Mesothelial cell of epicardium (in vitro differentiated cells): ENCODE measurements at places on chromosomes 1 and 21.
A peak's percentile ranks its signal among the peaks of the same experiment; 100 is the strongest.

DNA sequence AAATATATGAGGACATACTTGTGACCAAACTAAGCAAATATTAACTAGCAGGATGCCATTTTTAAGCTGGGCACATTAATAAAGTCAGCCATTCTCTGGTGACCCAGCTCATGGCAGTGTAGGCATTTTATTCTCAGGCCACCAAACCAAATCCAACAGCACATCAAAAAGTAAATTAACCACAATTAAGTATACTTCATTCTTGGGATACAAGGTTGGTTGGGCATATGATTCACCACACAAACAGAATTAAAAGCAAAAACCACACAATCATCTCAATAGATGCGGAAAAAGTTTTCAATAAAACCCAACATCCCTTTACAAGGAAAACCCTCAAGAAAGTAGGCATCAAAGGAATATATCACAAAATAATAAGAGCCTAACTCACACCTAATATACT, 101.3 kb downstream of the FAF1 start:
- no peak overlapping the region for H3K27ac ChIP-seq
- no peaks in the 10 kb centered on the region for H3K27me3 ChIP-seq
- H3K4me1 ChIP-seq = no peaks in the 10 kb centered on the region
- H3K4me3 ChIP-seq = no peak overlapping the region

GRCh38 chr1:113275083-113275482, 115.2 kb upstream of the MAGI3 start:
- no peak for DNase-seq
- no peaks in the 10 kb centered on the region for H3K36me3 ChIP-seq
- H3K27ac ChIP-seq = no peak overlapping the region
- H3K4me3 ChIP-seq = no peak overlapping the region
- H3K27me3 ChIP-seq = no peaks in the 10 kb centered on the region

- H3K4me1 ChIP-seq = peaks cover 5% of the 10 kb centered on the region
- H3K36me3 ChIP-seq = no peaks in the 10 kb centered on the region
- H3K4me3 ChIP-seq = peak within 1 kb of the TSS; percentile 66
These were observed at the start of gene FAM78B for GRCh38 chr1:166166698-166167571. FAM78B (minus strand) TSS chr1:166167001; CDS start chr1:166166248, 753 bp downstream.

- no peak for DNase-seq
- no peak overlapping the region for H3K4me3 ChIP-seq
- no peak overlapping the region for H3K27ac ChIP-seq
- H3K36me3 ChIP-seq = peaks cover 13% of the 10 kb centered on the region
- H3K4me1 ChIP-seq = peaks cover 5% of the 10 kb centered on the region
- H3K27me3 ChIP-seq = no peaks in the 10 kb centered on the region
These were observed 39.5 kb upstream of the DDAH1 start for GRCh38 chr1:85504417-85504816.

DNA sequence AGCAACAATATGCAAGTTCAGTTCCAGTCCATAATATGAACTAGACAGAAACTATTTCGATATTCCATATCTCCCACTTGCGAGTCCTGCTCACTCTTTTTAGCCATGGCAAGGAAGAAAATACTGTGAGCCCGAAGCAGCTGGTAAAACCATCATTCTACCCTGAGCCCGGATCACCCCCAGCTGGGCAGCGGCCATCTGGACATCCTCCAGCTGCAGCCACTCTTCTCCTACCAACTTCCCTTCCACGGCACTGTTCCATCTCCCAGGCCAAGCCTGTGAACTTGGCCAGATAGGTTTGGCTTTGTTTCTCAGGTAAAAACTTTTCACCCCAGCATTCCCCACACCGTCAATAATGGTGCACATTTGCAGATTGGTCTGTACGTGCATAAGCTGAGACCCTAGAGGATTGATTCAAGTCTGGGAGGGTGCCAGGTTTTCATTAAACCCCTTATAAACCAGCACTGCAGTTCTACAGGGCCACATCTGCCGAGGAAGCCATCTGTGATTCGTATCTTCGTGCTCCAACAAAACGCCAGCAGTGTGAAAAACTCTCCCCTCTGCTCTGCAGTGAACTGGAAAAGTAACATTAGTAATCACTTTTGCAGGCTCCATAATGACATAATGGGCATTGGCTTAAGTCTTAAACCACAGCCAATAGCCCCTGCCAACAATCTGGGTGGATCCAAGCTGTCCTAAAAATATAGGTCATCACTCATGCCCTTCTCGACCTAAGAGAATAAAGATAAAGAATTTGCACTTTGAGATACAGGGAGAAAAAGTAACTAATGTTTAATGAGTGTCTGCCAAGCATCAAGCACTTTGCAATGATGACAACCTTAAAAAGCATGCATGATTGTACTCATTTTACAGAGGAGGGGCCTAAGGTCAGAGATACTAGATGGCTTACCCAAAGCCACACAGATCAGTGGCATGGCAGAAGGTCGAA, 205.1 kb downstream of the PLPP3 start:
- H3K27ac ChIP-seq = no peak overlapping the region
- H3K4me3 ChIP-seq = no peak overlapping the region
- DNase-seq = no peak
- H3K27me3 ChIP-seq = no peaks in the 10 kb centered on the region
- H3K36me3 ChIP-seq = no peaks in the 10 kb centered on the region

GRCh38 chr1:179105393-179105792, 23.5 kb downstream of the TOR3A start:
- peaks cover 9% of the 10 kb centered on the region for H3K4me1 ChIP-seq
- H3K27ac ChIP-seq = no peak overlapping the region
- no peak for DNase-seq
- H3K27me3 ChIP-seq = no peaks in the 10 kb centered on the region
- peaks cover 24% of the 10 kb centered on the region for H3K36me3 ChIP-seq
- no peak overlapping the region for H3K4me3 ChIP-seq

DNA sequence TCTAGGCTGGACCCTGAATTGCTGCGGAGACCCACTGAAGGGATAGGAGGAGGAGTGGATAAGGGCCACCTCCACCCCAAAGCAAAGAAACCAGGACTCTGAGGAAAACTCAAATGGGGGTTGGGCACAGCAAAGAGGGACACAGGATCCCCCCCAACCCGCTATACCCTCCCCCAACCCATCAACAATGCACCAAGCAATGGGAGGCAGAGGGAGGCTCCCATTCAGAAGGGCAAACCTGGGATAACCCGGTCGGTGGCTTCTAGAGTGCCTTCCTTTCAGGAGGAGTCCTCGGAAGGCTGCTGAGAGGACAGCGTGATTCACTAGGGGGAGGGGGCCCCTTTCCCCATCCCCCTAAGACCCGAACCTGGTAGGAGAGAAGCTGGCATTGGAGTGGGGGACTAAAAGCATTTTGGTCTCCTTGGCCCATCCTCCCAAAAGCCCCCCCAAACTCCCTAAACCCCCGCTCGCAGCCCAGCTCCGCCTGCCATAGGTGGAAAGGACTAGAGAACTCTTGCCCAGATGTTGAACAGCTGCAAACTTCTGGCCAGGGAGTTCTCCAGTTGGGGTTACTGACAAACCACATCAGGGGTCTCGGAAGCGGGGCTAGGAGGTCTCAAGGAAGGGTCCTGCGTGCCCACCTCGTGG, 1.3 kb downstream of the MEF2D start:
- peak overlapping the region; percentile 56 for H3K27ac ChIP-seq
- no peaks in the 10 kb centered on the region for H3K27me3 ChIP-seq
- H3K4me1 ChIP-seq = peaks cover 72% of the 10 kb centered on the region
- H3K36me3 ChIP-seq = no peaks in the 10 kb centered on the region
- H3K4me3 ChIP-seq = peak overlapping the region; percentile 87

DNA sequence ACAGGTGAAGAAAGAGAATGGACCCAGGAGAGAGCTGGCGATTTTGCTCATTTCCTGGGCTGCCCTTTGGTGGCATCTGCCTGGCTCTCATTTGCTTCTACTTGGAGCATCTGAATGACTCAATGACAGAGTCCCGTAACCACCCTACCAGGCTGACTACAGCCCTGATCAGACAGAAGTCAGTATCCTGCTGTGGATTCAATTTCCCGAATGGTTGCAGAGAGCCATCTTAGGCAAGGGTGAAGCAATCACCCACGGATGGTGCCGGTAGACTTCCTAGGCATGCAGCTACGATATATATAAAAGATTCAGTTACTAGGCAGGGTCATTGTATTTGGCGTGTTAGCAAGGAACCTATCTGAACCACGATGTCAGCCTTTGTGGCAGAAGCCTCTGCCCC, 10.2 kb downstream of the AJAP1 start:
- peaks cover 48% of the 10 kb centered on the region for H3K27me3 ChIP-seq
- DNase-seq = no peak
- no peak overlapping the region for H3K4me3 ChIP-seq
- peaks cover 16% of the 10 kb centered on the region for H3K4me1 ChIP-seq
- no peak overlapping the region for H3K27ac ChIP-seq
- H3K36me3 ChIP-seq = no peaks in the 10 kb centered on the region

GRCh38 chr1:36081926-36082485, 1.9 kb upstream of the TEKT2 start:
- H3K4me3 ChIP-seq = no peak overlapping the region
- H3K36me3 ChIP-seq = no peaks in the 10 kb centered on the region
- H3K4me1 ChIP-seq = peaks cover 4% of the 10 kb centered on the region
- H3K27ac ChIP-seq = no peak overlapping the region
- H3K27me3 ChIP-seq = peaks cover 4% of the 10 kb centered on the region

- DNase-seq = no peak
- H3K4me3 ChIP-seq = peak within 1 kb of the TSS; percentile 26
- peaks cover 2% of the 10 kb centered on the region for H3K4me1 ChIP-seq
- no peak within 1 kb of the TSS for H3K27ac ChIP-seq
- peaks cover 28% of the 10 kb centered on the region for H3K27me3 ChIP-seq
These were observed at the start of gene TNFRSF18 for GRCh38 chr1:1206376-1206965. TNFRSF18 (minus strand) TSS chr1:1206592; CDS start chr1:1206571, 21 bp downstream.

DNA sequence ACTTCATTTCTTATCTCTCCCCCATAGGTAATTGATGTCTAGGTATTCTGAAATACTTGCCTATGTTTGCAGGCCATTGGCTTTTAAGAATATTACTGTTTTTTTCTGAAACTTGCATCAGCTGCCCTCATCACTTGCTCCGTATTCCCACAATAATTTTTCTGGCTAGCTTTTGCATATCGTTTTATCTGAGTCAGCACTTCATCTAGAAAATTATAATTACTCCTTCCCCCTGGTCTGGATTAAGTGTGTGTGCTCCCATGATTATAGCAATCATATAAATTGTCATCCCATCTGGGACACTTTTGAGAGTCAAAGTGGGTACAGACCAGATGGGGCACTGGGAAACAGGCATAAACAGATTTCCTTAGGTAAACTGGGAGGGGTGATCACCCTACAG, 583.2 kb upstream of the B3GALT2 start:
- H3K27me3 ChIP-seq = no peaks in the 10 kb centered on the region
- no peak for DNase-seq
- no peaks in the 10 kb centered on the region for H3K36me3 ChIP-seq

DNA sequence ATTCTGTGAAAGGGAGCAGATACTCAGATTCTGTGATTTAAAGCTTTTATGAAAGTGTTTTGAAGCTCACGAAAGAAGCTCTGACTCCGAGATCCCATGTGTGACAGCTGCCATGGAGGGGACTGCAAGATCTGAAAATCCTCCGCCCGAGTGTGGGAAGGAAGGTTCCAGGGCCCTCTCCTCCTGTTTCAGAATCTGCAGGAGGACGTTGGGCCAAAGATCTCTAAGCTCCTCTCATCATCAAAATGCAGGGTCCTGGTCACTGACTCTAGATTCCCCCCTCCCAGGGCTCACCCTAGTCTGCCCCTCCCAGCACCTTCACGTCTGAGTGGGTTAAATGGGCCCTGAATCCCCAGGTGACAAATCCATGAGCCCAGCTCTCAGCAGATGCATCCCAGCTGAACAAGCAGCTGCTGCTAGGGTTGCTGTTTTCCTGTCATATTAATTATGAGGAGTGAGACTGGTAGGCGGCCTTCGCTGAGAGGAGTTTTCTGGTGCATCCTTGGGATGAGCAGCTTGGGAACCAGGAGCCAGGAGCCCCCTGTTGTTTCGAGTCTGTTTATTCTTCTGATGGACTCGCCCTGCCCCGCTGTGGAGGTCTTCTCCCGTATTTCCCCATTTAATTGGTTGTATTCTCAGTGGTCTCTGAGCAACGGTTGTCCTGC, 402.0 kb downstream of the MATN1 start:
- H3K27ac ChIP-seq = no peak overlapping the region
- H3K4me3 ChIP-seq = no peak overlapping the region
- peak; percentile 13 for DNase-seq
- H3K27me3 ChIP-seq = peaks cover 19% of the 10 kb centered on the region
- H3K4me1 ChIP-seq = no peaks in the 10 kb centered on the region

DNA sequence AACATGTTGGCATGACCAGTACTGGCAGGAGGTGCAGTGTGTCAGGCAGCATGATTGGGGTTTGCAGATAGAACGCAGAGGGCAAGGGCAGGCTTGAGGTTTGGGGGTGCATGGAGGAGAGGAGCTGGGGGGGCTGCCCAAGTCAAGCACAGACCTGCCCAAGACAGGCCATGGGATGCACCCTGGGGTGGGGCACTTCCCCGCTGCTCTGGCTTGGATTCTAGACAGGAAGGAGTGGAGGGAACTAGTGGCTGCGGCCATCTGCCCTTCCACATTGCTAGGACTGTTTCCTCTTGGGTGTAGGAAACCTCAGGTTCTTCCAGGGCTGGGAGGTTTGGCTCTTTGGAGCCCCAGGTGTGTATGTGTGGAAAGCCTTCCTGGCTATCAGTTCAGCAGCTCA, 3.0 kb downstream of the PDXK start:
- peaks cover 4% of the 10 kb centered on the region for H3K27me3 ChIP-seq
- DNase-seq = no peak
- H3K27ac ChIP-seq = no peak overlapping the region
- no peak overlapping the region for H3K4me3 ChIP-seq
- H3K4me1 ChIP-seq = peaks cover 27% of the 10 kb centered on the region

- peaks cover 22% of the 10 kb centered on the region for H3K4me1 ChIP-seq
- peaks cover 32% of the 10 kb centered on the region for H3K36me3 ChIP-seq
- peak overlapping the region; percentile 47 for H3K27ac ChIP-seq
- no peaks in the 10 kb centered on the region for H3K27me3 ChIP-seq
- DNase-seq = no peak
- no peak overlapping the region for H3K4me3 ChIP-seq
These were observed 10.0 kb downstream of the ARF1 start for GRCh38 chr1:228092342-228093049.

GRCh38 chr1:234971586-234972297, 156.9 kb downstream of the TOMM20 start:
- H3K36me3 ChIP-seq = no peaks in the 10 kb centered on the region
- DNase-seq = no peak
- H3K27ac ChIP-seq = peak overlapping the region; percentile 99
- no peaks in the 10 kb centered on the region for H3K27me3 ChIP-seq

DNA sequence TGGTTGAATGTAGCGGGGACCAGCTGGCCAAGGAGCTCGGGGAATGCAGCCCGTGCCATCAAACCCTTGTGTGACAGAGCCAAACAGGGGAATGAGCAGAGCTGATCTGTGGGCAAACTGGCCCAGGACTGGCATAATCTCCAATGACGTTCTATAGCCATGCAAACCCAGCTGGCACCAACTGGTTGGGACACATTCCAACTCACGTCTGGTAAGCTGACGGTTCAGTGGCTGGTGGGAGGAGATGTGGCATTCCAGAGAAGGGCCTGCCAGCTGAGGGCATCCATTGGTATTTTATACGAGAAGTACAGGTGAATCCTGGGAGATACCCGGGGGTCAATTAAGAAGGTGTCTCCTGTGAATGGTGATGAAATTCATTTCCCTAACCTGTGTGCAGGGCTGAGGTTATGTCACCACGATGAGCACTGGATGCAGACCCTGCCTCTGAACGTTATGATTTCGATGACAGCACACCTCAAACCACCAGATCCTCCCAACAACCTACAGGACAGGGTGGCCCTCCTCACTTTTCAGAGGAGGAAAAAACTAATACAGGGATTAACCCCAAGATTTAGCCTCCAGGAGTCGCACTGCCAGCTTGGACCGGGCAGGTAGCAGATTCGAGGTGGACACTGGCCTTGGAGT, 39.0 kb upstream of the RUNX3 start:
- no peak overlapping the region for H3K27ac ChIP-seq
- H3K36me3 ChIP-seq = no peaks in the 10 kb centered on the region
- H3K4me1 ChIP-seq = peaks cover 25% of the 10 kb centered on the region
